ENCODE measurements at places on chromosomes 1 and 21.

GRCh38 chr1:92797297-92797696, 12.4 kb upstream of the EVI5 start:
- DNase-seq = no peak

GRCh38 chr1:15286452-15286851, 39.4 kb downstream of the FHAD1 start:
- no peak for DNase-seq

- no peak for DNase-seq
Observed at GRCh38 chr1:172663732-172664131, 4.8 kb downstream of the FASLG start.

- DNase-seq = peak; percentile 13
Observed at GRCh38 chr1:215146240-215146975, 63.9 kb downstream of the KCNK2 start.
